NCI-H526 treated with DMSO at 0.1 percent for 48 hours (cell line): ENCODE measurements at places on chromosomes 13 and 19.

DNA sequence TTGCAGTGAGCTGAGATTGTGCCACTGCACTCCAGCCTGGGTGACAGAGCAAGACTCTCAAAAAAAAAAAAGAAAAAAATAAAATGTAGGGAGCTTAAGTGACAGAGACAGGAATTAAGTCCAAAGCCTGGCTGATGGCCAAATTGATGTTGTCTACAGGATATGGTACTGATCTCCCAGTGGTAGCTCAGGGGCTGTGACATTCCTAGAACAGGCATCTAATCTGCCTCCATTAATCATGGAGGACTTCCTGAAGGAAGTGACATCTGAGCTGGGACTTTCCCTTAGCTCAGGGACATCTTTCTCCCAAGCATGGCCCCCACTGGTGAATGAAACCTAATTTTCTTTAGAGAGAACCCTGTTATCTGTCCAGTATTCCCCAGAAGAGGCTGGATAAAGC, 11.4 kb upstream of the EDDM13 start:
- DNase-seq, result no peak

GRCh38 chr13:106118050-106118449, 417.4 kb downstream of the EFNB2 start:
- no peak for DNase-seq

DNA sequence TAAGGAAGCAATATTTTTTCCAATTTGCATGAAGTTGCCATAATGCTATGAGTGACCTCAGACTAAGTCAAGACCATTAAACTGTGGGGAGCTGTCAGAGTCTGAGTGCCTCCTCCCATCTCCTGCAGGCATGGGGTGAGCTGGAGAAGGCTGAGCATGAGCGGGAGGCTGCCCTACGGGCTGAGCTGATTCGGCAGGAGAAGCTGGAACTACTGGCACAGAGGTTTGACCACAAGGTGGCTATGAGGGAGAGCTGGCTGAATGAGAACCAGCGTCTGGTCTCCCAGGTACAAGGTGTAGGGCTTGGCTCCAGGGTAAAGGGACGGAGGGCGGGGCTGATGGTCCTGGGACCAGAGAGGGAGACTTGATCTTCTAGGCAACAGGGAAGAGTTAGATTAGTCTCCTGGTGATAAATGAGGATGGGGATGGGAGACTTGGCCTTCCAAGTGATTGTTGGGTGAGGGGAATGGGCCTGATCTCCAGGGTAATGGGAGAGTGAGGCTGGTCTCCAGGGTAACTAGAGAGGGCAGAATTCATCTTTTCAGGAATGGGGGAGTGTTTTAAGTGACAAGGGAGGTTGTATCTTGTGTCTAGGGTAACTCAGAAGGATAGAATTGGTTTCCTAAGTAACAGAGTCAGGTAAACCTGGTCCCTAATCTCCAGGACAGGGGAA, 36.0 kb downstream of the SPTBN4 start:
- peak; percentile 15 for DNase-seq

DNA sequence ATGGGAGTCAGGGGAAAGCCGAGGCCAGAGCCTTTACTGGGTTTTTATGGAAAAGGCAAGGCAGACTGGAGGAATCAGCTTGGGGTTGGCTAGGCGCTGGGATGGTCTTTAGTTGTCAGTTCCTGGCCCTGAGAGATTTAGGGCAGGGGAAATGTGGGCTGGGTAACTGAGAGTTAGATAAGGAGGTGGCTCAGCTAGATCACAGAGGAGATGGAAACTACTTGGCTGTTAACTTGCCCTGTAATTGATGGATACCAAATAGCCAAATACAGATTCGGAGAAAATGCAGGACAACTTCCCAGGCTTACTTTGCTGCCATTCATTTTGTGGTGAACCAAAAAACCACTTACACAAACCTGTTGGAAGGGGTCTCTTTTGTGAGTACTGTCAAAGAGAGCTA, 54.0 kb downstream of the LRCH1 start:
- no peak for DNase-seq

GRCh38 chr19:15225760-15226159, 6.5 kb downstream of the EPHX3 start:
- no peak for DNase-seq

GRCh38 chr13:33375421-33375820, 89.9 kb upstream of the STARD13 start:
- DNase-seq, result no peak

DNA sequence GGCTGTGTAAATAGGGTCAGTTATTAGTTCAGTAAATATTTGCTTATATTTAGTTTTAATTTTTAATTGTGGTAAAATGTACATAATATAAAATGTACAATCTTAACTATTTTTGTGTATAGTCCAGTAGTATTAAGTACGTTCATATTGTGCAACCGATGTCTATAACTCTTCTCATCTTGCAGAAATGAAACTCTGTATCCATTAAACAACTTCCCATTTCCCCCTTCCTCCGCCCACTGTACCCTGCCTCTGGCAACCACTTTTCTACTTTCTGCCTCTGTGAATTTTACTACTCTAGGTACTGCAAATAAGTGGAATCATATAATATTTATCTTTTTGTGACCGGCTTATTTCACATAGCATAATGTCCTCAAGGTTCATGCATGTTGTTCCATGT, 24.4 kb downstream of the UBAC2 start:
- no peak for DNase-seq

DNA sequence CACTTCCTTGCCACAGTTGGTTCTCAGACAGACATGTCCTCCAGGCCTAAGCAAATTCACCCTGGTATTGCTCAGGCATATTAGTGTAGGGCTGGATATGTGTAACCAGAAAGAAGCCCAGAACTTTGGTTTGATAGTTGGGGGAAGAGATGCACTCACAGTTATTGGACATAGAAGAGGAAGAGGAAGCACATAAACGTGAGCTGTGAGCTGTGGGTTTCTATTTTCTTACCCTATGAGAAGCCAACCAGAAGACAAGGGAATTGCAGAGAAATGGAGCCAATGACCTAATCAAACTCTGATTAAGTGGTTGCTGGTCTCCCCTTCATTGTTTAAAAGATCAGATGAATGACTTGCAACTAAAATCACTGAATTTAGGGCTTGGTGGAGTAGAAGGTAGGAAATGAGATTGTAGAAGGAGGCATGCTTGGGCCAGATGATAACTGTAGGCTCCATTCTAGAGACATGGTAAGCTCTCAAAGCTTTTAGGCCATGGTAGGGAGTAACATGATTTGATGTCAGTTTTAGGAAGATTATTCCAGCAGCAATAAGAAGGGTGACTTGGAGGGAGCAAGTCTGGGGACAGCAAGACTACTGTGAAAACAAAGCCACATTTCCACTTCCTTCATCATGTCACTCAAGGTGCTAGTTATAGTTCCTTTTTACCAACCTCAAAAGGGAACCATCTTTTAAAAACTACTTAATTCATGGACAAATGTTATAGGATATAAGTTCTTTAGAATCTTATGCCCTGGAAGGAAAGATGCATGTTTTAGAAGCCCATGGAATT, 24.1 kb upstream of the WDFY2 start:
- no peak for DNase-seq
